ENCODE measurements at places on chromosomes 12 and 14.

- peak; percentile 28 for DNase-seq
Observed at GRCh38 chr12:48933664-48934311, 8.5 kb upstream of the FKBP11 start.

- no peak for DNase-seq
Observed at GRCh38 chr14:101236496-101237251, 324.6 kb upstream of the DIO3 start.

DNA sequence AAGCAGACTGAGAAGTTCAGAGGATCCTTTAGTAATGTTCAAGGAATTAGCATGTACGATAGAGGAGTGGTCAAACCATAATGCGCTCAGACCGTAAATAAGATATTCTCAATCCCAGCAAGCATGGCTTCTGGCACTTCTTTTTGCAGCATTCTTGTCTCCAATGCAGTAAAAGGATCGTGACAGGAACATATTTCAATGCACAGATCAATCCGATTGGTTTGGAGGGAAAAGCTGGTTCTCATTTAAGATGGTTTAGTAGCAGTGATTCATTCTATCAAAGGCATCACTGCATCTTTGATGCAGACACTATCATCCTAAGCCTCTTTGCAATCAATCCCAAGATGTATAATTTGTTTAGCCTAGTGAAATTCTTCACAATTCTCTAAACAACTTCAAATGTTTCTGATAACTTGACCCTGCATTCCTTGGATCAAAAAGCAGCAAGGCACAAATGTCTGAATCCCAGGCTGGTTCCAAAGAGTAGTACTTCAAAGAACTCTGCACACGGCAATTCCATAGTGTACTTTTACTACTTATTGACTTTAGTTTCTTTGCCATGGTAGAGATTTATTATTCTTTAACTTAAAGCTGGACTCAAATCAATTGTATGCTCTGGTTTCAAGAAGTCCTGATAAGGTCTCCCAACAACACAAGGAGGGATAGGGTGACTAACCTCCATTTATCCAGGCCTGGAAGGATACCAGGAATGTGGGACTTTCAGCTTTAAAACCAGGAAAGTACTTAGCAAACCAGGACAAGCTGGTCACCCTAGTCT lies 96.8 kb upstream of the MDM1 start:
- no peak for DNase-seq

DNA sequence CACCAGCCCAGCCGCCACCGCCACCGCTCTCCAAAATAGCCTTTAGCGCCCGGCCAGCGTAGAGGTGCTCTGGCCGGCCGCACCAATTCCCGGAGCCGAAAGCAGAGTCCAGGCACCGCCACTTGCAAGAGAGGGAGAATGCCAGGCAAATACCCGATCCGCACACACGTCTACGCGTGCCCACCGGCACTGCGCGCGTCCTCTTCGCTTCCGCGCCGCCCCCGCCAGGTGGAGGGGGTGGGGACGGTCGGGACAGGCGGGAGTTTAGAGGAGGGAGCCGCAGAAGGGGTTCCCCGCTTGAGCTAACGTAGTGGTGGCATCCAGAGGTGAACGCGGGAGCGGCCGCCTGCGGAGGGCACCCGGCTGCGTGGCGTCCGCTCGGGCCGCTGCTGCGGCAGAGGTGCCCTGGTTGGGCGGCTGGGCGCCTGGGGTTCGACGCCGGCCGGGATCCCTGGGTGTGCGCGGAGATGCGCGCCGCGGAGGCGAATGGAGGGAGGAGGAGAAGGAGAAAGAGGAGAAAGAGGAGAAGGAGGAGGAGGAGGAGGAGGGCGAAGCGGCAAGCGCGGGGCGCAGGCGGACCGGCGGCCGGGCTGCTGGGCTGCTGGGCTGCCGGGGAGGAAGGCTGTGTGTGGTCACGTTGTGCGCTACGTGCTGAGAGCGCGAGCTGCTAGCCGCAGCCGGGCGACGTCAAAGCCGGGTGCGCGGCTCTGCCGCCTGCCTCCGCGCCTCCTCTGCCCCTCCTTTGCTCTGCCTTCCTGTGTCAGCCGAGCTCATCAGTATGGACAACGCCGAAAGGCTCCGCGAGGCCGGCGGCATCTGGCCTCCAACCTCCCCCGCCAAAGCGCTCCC lies at the start of gene MDGA2:
TSS of gene MDGA2 (minus strand) at position 140 of the 849 bp plus-strand sequence.
- DNase-seq = no peak

DNA sequence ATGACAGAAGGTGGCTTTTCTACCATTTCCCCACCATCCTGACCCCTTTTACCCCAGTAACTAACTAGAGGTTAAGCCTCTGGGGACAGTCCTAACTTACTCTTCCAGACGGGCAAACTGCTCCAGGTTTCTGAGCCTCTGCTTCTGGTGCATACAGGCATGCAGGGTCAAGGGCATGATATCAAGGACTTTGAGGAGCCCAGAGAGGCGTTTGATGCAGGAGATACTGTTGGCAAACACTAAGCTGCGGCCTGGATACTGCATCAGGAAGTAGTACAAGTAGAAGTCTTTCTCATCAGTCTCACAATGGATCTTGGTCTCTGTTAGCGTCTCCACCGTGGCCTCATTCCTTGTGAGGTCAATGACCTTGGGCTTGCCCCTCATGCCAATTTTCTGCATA lies 21.0 kb downstream of the DDX24 start:
- no peak for DNase-seq
